ENCODE measurements at places on chromosomes 5 and 9.

GRCh38 chr5:40474250-40474649, 205.5 kb upstream of the PTGER4 start:
- DNase-seq, result no peak

GRCh38 chr5:14463629-14464028, 118.0 kb upstream of the OTULINL start:
- no peak for DNase-seq

DNA sequence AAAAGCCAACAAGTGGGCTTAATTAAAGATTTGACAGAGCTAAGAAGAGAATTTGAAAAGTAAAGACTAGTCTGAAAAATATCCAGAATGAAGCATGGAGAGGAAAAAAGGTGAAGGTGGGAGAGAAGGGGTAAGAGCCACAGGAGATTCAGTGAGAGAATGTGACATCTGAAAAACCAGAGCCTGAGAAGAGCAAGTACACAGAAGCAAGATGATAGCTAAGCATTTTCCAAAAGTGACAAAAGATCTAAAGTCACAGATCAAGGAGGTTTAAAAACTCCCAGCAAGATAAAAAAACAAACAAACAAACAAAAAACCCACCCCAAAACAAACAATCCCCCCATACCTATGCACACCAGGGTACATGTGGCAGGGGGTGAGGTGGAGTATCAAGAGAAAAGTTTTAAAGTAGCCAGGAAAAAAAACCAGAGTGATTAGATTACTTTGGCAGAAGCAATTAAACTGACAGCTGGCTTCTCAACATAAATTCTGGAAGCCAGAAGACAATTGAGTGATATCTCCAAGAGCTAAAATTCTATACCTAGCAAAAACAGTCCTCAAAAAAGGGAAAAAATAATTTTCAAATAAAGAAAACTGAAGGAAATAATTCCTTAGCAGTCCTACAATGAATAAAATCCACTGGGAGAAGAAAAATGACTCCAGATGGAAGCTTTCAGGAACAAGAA, 111.4 kb downstream of the RAPGEF6 start:
- DNase-seq, result no peak

DNA sequence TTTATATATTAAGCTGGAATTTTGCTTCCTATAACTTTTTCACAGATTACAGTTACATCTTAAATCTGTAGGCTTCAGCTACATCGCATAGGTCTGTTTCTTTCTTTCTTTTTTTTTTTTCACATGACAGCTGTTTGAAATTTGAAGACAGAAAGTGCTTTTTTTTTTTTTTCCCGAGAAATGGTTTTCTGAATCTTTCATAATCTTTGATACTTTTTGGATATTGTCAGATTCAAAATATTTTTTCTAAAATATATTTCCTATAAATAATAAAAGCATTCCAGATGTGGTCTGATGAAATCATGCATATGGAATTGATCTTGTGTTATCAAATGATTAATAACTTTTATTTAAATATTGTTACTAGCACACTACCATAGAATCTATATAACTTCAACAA, 212.2 kb downstream of the TAF11L14 start:
- no peak for DNase-seq

- no peak for DNase-seq
These were observed 18.8 kb downstream of the TICAM2 start for GRCh38 chr5:115583474-115583873.

- DNase-seq, result no peak
These were observed 21.5 kb downstream of the SHB start for GRCh38 chr9:38047301-38048251.

DNA sequence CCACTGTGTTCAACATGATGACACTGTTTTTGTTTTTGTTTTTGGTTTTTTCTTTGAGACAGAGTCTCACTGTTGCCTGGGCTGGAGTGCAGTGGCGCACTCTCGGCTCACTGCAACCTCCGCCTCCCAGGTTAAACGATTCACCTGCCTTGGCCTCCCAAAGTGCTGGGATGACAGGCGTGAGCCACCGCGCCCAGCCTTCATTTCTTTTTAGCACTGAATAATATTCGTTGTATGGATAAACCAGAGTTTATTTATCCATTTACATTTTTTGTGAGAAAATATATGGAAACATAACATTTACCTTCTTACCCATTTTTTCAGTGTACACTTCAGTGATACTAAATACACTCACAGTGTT, 4.2 kb downstream of the CARD19 start:
- DNase-seq, result no peak

DNA sequence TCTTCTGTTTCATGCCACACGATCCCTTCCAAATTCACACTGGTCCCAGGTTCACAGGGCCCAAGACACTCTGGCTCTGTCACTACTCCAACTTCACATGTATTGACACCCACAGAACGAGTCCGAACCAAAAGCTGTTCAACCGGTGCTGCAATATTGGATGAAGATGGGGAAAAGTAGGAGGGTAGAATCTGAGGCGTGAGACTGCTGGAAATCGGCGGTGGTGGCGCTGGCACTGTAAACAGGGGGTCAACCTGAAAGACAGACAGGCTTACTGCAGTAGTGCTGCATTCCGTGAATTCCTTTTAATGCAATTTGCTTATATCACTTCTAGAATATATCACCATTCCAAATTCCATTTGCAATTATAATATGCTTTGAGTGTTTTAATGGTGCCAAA, 45.4 kb downstream of the ZNF608 start:
- no peak for DNase-seq

DNA sequence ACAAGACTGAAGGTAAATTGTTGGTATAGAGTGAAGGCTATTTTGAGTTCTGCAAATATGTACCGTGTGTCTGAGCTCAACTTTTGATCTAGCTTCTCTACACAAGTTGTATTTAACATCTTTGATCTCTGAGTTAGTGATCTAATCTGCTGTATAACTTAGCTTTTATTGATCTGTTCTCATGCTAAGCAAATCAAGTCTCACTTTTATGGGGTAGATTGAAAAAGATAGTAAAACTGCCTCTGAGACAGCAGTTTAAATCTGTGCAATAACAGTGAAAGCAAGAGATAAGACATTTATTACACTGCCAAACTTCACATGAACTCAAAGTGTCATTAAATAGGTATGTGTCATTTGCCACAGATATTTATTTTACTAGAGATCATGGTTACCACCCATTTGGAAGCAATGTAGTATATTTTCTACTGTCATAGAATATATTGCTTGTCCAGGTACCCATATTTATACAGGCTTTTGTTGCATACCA, 477.3 kb downstream of the ISL1 start:
- no peak for DNase-seq

DNA sequence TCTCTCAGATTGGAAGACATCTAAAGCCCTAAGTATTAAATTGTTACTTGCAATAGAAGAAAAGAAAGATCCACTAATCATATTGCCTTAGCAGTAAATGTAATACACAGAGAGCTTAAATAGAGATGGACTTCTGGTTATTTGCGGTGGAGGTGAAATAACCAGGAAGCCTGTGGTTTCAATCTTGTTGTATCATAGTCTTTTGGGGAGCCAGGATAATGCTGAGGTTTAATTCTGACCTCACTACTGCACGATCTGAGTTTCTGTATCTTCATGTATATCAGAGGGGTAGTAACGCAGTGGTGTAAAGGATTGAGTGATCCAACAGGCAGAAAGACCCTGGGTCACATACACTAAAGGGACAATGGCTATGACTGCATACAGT, 71.7 kb downstream of the ANKRD55 start:
- no peak for DNase-seq

DNA sequence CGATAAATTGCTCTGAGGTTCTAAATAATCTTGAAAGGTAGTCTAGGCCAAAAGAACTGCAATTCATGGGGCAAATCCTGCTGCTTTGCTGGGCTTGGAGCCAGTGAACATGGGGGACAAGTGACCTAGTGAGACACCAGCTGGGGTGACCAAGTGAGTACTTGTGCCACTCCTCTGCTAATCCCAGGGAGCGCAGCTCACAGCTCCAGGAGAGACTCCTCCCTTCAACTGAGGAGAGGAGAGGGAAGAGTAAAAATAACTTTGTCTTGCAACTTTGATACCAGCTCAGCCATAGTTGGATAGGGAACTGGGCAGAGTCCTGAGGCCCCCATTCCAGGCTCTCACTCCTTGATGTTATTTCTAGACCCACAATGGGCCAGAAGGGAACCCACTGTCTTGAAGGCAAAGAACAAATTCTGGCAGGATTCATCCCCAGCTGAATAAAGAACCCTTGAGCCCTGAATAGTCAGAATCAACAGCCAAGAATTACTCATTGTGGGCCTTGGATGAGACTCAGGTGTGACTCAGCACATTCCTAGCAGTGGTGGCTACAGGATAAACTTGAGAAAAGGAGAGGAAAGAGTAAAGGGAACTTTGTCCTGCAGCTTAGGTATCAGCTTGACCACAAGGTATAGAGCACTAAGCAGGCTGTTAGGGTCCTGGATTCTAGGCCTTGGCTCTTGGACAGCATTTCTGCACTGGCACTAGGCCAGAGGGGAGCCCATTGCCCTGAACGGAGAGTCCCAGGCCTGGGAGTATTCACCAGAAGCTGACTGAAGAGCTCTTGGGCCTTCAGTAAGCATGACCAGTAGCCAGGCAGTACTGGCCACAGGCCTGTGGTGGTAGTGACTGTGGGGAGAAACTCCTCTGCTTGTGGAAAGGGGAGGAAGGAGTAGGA, 288.3 kb upstream of the CDH18 start:
- no peak for DNase-seq

DNA sequence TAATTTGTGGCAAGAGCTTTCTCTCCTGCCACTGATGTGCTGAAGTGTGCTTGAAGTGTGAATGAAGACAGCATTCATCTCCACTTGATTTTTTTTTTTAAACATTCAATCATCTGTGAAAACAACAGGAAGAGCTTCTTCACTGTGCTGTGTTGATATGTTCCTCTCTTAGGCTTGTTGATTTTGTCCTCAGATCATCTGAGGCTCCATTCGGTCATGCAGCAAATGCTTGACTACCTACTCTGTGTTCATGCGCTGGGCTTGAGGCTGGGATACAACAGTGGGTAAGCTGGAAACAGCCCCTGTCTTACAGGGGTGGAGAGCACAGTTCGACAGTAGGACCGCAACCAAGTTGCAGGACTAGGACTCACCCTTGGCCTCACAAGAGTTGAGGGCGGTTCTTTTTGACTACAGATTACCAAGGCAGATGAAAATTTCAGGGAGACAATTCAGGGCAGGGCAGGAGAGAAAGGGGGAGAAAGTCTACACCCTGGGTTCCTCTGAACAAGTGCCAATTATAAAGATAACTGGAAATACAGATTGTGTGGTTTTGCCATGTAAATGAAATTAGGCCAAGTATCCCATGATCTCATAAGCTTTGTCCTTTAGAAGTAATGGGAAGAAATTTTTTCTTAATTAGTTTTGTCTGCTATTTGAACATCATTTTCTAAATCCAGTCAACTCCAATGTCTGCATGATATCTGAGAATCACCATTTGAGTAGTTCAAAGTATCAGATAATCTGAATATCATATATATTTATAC, 31.0 kb upstream of the F2R start:
- DNase-seq, result no peak

DNA sequence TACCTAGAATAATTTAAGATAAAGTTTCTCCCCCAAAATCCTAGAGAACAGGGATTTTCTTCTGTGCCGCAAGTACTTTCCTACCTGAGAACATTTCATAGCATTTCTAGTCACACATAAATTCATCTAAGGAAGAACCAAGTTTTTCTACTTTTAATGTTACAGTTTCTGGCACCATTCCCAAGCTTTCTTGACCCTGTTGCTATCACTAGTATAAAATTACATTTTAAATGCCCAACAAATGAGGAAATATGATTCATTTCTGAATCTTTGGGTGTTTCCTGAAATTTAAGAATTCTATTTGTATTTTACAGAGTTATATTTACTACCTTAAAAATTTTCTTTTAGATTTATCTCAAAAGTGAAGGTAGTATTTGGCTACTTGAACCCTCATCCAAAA, 137.8 kb downstream of the LPAR1 start:
- DNase-seq, result no peak

DNA sequence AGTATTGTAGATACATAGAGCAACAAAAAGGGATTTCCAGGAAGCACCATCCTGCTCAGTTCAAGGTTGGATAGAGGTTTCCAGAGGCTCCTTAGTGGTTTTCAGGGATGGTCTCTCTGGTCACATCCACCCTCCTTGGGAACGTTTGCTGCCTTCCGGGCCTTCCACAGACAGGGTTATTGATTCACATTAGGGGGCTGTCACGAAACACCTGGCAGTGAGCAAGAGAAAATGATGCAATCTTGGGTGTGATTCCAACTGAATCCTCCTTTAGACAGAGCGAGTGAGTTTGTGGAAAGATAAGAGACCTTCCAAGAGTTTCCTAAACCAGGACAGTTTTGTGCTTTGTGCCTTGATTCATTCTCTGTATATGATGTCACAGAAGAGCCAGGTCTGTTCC, 43.8 kb upstream of the CTSL start:
- DNase-seq, result no peak

- no peak for DNase-seq
These were observed 394.5 kb downstream of the NFIB start for GRCh38 chr9:13919401-13919800.

DNA sequence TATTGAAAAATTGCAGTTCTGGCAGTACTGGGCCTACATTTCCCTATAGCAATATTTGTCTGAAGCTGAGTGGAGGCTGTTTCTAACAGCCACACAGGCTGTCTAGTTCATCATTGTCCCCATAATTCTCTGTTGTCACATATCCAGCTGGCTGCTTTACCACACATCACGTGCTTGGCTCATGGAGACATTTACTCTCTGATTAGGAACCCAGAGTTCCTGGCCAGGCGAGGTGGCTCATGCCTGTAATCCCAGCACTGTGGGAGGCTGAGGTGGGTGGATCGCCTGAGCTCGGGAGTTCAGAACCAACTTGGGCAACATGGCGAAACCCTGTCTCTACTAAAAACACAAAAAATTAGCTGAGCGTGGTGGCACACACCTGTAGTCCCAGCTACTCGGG, 81.4 kb downstream of the PGM5 start:
- DNase-seq, result no peak

- DNase-seq, result no peak
These were observed 101.3 kb downstream of the NPR3 start for GRCh38 chr5:32812399-32812798.

- DNase-seq, result no peak
These were observed 486.7 kb downstream of the RAB3C start for GRCh38 chr5:59069438-59070079.

- DNase-seq, result no peak
These were observed 23.4 kb downstream of the SARDH start for GRCh38 chr9:133714606-133715294.

GRCh38 chr5:164191240-164191639, 685.8 kb downstream of the MAT2B start:
- no peak for DNase-seq

GRCh38 chr5:74738406-74738805, 28.5 kb downstream of the GFM2 start:
- no peak for DNase-seq

- DNase-seq, result no peak
These were observed 249.3 kb downstream of the NNT start for GRCh38 chr5:43852279-43852678.
